H4 (cell line): ENCODE measurements at places on chromosomes 4 and X. TPM values are rescaled to one million over a fixed set of nuclear protein-coding genes. Genes with fewer than 3 reads are reported as not detected.

Gene SYTL5
- 1.2 and 1.7 TPM in 2 replicates for total RNA-seq

Gene CABS1
- total RNA-seq: not detected in 2 replicates

GRCh38 chr4:177485528-177485927 is 43.3 kb upstream of the AGA start:
- no peak for DNase-seq

GRCh38 chr4:86033171-86033570 is 326.7 kb downstream of the MAPK10 start:
- DNase-seq: peak; percentile 77

Gene IL3RA
- total RNA-seq: 0.72 and 1.1 TPM in 2 replicates

- no peak for DNase-seq
Measured at GRCh38 chrX:108473979-108474378, 34.3 kb downstream of the COL4A5 start.

DNA sequence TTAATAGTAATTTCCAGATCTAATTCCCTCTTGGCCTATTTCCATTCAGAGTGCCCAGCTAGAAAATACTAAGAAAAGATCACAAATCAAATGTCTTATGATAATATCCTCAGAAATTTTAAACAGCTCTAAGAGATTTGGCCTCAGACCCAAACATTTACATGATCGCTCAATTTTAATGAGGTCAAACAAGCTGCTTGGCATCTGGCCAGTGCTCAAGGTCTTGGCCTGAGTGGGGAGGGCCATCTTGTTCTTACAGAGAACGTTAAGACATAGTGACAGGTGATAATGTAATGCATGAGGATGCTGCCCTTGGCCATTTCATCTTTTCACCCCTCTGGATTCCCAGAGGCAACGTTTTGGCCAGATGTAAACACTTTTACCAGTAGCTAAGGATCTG is 159.2 kb upstream of the SLC7A11 start:
- DNase-seq: no peak

Gene FAM9B
- total RNA-seq: not detected in 2 replicates

Gene PRR32
- not detected in 2 replicates for total RNA-seq

DNA sequence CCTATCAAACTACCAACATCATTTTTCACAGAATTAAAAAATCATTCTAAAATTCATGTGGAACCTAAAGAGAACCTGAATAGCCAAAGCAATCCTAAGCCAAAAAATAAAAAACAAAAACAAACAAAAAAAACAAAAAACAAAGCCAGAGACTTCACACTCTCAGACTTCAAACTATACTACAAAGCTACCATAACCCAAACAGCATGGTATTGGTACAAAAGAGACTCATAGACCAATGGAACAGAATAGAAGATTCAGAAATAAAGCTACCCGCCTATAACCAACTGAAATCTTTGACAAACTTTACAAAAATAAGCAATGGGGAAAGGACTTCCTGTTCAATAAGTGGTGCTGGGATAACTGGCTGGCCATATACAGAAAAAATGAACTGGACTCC is 152.3 kb upstream of the SMIM31 start:
- no peak for DNase-seq

DNA sequence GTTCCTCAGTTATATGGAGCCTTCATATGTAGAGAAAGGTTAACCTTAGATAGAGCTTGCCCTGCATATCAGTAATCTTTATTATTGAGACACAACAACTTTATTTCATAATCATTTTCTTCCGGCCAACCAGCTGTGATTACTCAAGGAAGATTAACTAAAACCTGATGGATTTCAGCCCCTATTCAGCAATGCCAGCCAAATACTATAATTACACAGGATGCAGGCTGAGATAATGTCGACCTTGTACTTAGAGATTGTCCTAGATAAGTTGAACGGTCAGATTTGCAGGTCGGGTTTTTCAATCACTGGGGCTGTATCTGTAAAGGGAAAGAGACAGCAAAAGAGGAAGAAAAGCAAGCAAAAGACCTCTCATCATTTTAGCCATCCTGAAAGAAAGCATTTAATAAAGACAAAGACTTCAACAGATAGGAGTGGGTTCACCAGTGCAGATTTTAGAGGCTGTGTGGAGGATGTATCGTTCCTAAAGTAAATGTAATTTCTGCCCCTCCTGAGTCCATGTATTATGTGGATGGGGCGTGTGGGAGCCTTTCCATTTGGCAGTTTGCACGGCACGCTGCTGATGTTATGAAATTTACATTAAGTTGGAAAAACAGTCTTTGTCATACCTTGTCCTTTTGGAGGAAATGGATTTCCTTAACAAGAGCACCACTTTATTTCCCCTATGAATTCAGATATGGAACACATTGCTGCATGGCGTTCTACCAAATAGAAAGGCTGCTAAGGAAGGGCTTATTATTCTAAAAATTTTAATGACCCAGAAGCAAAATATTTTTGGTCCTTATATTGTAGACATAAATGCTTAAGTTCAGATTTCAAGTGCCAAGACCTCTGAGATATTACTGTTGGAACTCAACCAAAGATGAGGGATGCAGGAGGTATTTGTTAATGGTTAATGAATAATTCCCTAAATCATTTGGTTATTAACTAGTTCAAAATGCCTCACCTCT is 496.7 kb downstream of the SPRY1 start:
- DNase-seq: no peak

Gene BTK
- total RNA-seq: not detected in 2 replicates

Gene PTPN13
- total RNA-seq: 34.2 and 45.6 TPM in 2 replicates

DNA sequence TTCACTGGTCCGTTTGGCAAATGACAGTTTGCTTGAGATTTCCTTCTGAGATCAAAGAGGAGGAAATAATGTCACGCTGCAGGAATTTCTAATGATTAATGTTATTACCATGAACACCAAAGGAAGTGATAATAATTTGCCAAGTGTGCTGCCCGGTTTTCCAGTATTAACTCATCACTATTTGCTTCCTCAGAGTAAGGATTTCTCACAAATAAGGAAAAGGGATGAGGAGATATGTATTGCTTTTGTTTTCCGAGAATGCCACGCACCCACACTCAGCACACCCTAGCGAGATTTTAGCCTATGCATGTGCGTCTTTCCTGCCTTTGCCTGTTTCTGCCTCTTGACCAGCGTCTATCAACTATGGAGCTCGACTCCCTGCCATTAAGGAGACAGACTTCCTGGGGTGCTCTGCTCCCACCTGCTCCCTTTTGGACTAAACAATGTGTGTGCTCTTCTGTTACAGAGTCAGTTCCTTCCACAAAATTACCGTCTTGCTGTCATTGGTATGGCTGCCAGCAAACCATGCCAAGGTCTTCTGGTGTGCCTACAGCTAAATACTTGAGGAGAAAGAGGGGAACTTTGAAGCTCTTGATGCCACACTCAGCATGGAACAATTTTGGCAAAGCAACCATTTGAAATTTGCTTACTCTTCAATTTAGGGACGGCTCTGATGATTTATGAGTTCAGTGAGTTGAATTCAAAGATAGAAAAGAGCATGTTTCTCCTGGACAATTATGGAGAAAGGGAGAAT is 393.1 kb upstream of the ZFP42 start:
- DNase-seq: no peak

Gene MTMR8
- total RNA-seq: 0.82 and 1.6 TPM in 2 replicates

GRCh38 chrX:107384397-107385105 is 64.9 kb upstream of the FRMPD3 start:
- no peak for DNase-seq

DNA sequence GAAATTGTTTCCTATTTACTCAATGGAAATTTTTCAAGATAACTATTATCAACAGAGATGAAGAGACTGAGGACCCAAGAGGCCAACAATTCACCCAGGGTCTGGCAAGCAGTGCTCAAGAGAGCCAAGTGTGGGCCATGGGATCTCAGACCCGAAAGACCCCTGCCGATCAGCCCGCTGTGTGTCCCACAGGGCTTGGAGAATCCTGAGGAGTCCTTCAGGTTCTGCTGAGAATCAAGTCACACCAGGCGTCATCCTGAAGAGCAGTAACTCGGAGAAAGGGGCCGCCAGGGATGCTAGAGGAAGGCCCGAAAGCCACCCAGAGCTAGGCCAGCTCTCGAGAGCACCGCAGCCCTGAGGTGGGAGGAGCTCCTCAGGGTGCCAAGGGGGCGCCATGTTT is 48.7 kb downstream of the FGFRL1 start:
- DNase-seq: no peak

Gene FAM184B
- 0.08 TPM in 1 of 2 replicates, not detected in the other for total RNA-seq

DNA sequence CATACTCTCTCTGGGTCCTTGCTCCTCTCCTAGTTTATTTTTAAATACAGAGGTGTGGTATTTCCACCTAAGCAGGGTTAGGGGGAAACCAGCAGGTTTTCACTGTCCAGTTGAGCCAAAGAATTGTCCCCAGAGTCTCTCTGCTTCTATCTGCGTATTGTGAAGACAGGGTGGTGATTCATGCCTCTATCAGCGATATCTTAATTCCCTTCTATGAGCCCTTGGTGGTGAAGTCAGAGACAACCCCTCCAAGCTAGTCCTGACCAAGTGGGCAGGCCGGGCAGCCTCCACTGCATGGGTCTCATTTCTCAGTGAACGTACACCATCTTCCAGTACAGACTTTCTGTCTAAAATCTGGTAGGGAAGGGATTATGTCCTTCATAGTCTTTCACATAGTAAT is 100.5 kb upstream of the GPR34 start:
- DNase-seq: no peak

Gene ARR3
- total RNA-seq: not detected in 2 replicates

DNA sequence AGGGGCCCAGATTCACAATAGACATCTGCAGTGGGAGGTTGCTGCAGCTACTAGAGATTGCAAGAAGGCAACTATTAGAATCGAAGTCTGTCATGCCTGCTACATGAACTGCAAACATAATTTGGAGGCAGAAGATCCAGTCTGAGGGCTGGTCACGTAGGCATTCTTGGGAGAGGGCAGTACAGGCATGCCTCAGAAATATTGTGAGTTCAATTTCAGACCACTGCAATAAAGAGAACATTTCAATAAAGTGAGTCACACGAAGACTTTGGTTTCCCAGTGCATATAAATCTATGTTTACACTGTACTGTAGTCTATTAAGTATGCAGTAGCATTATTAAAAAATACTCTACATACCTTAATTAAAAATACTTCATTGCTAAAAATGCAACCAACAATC is 585.8 kb upstream of the FAT1 start:
- no peak for DNase-seq

DNA sequence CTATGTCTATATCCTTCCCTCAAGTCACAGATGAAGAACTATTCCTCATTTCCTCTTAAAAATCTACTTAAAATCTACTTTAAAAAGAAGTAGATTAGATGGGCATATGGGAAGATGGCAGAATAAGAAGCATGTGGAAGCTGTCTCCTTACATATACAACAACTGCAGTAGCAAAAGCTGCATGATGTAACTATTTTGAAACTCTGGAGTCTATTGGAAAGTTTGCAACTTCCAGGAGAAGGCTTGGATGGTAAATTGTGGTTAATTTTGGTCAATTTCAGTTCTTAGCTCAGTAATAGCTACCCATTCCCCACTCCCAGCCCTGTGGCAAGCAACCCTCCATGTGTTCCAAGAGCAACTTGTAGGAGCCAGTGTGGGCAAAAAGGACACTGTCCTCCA is 36.9 kb downstream of the MORC4 start:
- no peak for DNase-seq

DNA sequence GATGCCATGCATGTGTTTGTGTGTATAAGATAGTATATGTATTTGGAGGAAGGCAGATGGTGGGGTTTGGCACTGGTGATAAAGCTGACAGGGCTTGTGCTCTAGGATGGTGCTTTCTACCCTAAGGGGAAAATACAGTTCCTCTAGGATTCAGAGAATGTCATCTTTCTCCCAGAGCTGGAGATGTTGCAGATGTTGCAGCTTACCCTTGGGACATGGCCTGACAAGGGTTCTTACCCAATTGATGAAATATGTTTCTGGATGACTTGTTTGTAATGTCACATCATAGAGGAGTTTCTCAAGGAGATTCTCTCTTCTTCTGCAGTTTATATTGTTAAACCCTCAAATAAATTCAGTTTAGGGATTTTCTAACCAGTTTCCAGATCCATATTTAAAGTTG is 52.5 kb upstream of the PITX2 start:
- DNase-seq: no peak

GRCh38 chr4:18167831-18168230 is 146.3 kb upstream of the LCORL start:
- no peak for DNase-seq

- no peak for DNase-seq
Measured at GRCh38 chr4:136898590-136899248, 633.6 kb downstream of the PCDH18 start.

GRCh38 chr4:109432203-109432602 is 1.4 kb upstream of the SEC24B start:
- no peak for DNase-seq

DNA sequence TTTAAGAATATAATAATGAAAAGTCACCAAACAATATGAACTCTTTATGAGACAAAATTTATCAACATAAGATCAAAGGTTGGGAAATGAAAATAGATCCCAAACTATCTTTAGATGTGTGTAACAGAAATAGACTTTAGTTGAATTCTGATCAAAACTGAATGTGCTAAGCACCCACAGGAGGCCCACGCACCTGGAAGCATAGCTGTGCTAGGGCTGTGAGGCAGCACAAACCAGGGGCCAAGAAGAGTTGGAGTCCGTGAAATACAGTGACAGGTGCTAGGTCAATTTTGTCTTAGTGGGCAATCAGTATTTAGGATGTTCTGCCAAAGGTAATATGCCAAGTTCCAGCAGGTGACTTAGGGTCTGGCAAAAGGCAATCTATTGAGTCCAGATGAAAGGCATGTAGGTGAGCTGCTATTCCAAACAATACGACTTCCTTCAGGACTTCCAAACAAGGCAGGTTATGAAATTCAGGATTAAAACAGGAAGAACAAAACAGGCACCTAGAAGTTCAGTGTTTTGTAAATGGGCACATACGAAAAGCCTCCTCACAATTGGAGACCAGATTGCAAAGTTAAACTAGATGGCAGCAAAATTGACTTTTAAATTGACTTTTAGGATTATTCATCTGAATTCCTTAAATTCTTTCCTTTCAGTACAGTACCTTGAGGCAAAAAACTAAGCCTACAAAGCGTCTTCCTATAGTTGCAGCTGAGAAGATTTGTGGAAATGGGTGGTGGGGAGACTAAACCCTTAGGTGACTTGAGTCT is 4.7 kb upstream of the PCDH18 start:
- no peak for DNase-seq

DNA sequence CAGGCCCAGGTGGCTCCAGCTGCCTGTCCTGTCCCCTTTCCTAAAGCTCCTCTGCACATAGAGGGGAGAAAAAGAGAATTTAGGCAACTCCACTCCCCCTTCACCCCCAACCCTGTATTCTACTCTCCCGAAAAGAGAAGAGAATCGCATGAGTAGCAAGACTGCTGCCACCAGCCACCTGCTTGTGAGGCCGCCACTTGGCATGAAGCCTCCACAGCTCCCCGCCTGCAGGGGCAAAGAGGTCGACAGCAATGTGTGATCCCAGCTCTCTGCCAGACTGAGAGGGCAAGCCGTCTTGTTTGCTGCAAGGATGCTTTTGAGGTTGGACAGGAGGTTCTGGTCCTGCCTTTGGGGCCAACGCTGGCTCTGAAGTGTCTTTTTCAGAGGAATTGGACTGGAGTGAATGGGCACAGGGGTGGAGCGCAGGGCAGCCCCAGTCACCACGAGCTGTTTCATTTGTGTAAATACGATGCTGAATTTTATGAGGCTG is 77.1 kb downstream of the STARD8 start:
- DNase-seq: no peak
